NCI-H2081 (cell line): ENCODE measurements at places on chromosomes 7 and 10.

- no peak for DNase-seq
Measured at GRCh38 chr7:2017481-2017891, 215.3 kb downstream of the MAD1L1 start.

- no peak for DNase-seq
Measured at GRCh38 chr10:130512936-130513335, 376.7 kb downstream of the GLRX3 start.

GRCh38 chr10:15719049-15719898 is 448 bp downstream of the ITGA8 start:
- DNase-seq = no peak

DNA sequence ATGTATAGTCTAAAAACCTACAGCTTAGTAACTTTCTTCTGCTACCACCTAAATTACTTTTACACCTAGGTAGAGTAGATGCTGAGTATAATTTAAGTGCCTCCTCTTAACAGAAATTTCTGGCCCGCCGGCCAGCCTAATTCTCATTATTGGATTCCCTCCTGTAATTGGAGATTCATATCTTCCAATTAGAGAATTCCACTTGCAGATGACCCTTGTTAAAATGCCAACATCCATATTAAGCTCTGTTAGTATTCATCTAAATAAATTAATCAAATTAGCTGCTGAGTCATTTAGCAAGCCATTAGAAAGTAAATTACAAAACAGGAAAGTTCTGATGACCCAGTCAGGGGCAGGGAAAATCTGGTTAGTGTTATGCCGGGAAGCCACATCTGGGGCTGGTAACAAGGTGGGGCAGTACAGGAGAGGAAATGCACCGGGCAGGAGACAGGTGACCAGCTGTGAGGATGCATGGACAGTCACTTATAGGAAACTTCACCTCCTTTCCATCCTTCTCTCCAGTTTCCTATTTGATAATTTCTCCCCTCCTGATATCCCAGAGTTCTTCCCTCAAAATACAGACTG is 82.8 kb downstream of the ORC5 start:
- no peak for DNase-seq

DNA sequence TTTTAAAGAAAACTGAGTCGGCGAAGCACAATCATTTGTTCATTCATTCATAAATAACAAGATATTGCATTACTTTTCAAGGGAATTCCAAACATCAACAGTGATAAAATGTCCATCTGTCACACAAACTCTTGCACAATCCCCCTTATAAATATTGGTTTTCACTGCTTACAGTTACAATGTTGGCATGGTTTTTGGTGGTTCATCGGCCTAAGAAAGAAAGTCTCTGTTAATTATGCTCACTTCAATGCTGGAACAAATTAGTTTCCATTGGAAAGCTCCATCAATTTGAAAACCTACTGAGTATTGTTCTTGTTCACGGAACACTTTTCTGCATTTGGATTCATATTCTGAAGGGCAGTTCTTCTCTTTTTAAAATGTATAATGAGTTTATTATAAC is 188.5 kb downstream of the JAZF1 start:
- DNase-seq = no peak

DNA sequence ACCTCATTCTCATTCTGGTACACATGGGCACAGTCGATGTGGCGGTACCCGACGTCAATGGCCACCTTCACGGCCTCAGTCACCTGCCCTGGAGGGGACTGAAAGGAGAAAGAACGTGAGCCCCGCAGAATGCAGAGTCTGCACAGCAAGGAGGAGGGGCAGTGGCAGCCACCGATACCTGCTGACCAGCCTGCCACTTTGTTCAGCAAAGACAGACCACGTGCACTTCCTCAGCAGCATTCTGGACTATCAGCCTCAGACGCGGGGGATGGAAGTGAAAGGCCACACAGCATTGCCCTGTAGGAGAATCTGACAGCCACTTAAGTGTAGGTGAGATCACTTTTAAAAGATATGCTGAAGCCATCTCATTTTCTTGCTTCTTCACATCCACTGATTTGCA is 7.2 kb downstream of the AKR1B1 start:
- DNase-seq = no peak

GRCh38 chr10:47076949-47077361 is 165.7 kb downstream of the PTPN20 start:
- no peak for DNase-seq

DNA sequence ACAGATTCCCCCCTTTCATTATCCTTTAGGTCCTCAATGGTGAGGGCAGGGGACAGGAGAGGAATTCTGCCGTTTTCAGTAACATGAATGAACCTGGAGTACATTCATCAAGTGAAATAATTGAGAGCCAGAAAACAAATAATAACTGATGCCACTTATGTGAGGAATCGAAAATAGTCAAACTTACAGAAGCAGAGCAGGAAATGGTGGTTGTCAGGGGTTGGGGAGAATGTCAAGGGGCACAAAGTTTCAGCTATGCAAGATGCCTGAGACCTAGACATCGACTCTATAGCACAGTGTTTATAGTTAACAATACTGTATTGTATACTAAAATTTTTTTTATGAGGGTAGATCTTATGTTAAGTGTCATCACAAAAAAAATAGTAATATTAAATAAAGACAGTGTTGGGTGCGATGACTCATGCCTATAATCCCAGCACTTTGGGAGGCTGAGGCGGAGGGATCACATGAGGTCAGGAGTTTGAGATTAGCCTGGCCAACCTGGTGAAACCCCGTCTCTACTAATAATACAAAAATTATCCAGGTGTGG is 1219.8 kb downstream of the GATA3 start:
- no peak for DNase-seq

- DNase-seq = peak; percentile 28
Measured at GRCh38 chr10:88389456-88389855, 193.7 kb downstream of the RNLS start.

- DNase-seq = no peak
Measured at GRCh38 chr7:96649981-96650380, 59.7 kb downstream of the SEM1 start.

GRCh38 chr7:152871678-152872060 is 112.1 kb downstream of the ACTR3B start:
- no peak for DNase-seq

GRCh38 chr10:69885379-69886013 is 83.8 kb downstream of the COL13A1 start:
- no peak for DNase-seq

DNA sequence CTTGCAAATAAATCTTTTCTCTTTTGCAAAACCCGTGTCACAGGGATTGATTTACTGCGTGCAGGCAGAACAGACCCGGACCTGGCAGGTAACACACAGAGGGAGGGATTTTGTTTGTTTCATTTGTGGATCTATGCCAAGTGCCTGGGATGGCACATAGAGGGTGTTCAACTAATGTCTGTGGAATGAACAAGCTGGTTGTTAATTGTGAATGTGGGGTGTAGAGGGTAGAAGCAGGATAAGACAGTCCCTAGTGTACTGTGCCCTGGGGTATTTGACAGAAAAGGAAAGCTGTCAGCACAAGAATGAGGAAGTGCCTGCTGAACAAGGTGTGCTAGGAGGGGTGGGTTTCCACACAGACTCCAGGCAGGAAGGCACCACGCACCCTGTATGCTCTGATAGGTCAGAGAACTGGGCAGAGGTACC is 331.8 kb downstream of the CALN1 start:
- DNase-seq = no peak

DNA sequence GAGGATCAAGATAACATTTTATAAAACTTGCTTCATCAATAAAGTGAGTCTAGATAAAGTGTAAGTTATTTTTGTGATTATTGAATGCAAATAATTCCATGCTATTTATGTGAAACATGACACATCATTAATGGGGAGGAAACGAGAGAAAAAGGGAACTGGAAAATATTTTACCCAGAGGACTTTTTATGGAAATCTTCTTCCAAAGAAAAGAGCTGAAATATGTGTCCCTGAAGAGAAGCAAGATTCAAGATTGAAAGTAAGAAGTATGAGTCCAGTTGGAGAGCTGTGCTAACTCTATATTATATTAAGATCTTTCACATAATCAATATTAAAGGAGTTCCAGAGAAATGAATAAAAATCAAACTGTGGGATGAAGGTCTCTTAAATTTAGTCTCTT is 1361.8 kb downstream of the GATA3 start:
- no peak for DNase-seq

DNA sequence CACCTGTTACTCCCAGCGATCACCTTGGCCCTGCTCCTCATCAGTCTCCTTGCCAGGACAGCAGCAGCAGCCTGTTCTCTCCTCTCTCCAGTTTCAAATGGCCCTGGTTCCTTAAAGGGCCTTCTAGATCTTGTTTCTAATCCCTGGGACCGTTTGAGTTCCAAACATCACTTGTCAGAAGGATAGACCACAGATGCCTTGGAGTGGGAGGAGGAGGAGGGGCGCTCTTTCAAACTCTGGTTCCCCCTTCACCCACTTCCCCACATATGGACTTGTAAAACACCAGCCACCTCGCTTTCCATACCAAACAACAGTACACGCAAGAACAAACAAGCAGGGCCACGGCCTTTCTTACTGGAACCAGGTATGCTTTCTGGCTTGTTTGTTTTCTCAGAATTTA is 104.8 kb downstream of the PLXNA4 start:
- DNase-seq = no peak

DNA sequence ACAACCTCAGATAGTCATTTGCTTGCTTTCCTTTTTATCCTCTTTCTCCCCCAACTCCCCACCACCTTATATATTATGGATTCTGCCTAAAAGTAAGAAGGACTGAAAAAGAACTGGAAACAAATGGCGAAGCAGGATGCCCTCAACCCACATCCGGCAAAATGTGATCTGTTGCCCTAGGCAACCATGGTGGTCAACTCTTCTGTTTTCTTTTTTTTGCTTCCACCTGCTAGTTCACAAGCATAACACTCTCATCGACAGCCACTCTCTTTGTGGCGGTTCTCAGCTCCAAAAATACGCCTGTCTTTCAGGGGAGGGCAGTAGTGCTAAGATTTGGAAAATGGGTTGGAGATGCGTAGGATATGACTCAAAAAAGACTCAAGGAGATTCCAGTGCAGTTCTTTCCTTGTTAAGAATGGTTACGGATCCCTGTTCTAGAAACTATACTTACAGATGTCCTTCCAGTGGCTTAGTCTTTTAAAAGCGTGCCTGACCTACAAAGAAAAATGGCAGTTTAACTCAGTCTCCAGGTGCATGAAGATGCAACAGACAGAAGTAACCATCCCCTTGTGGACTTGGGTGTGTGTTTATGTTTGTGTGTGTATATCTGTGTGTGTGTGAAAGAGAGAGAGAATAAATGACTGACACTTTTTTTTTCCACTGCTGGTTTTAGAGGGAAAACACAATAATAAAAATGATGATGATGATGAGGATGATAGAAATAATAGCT is 10.7 kb downstream of the APBB1IP start:
- no peak for DNase-seq

DNA sequence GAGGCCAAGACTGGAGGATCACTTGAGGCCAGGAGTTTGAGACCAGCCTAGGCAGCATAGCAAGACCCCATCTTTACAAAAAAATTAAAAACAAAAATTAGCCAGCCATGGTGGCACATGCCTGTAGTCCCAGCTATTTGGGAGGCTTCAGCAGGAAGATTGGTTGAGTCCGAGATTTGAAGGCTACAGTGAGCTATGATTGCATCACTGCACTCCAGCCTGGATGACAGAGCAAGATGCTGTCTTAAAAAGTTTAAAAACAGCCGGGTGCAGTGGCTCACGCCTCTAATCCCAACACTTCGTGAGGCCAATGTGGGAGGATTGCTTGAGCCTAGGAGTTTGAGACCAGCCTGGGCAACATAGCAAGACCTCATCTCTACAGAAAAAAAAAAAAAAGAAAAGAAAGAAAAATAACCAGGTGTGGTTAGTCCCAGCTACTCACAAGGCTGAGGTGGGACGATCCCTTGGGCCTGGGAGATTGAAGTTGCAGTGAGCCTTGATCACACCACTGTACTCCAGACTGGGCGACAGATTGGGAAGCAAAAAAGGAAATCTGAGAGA is 44.7 kb downstream of the ZAN start:
- DNase-seq = no peak

DNA sequence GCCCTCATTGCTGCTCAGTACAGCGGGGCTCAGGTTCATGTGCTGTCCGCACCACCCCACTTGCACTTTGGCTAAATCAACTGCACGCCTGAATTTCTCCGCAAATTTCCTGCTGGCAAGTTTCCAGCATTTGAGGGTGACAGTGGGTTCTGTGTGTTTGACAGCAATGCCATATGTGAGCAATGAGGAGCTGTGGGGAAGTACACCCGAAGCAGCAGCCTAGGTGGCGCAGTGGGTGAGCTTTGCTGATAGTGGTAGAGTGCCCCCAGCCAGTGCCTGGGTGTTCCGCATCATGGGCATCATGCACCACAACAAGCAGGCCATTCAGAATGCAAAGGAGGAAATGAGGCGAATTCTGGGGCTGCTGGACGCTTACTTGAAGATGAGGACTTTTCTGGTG is 103.9 kb upstream of the POT1 start:
- DNase-seq = peak; percentile 77

DNA sequence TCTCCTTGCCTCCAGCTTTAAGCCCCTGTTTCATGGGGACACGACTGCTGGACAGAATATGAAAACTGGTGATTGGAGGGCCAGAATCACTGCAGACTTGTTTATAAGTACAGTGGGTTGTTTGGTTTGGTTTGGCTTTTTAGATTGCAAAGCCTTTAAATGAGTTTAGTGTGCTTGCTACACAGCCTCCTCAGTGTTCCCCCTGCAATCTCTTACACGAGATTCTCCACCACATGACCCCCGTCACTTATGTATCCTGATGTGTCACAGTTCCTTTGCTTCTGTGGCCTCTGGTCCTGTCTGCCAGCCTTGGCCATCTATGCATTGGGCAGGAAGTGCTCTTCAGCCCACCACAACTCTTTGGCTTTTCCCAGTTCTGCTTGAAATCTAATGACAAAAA is 103.7 kb upstream of the ANKRD1 start:
- no peak for DNase-seq

DNA sequence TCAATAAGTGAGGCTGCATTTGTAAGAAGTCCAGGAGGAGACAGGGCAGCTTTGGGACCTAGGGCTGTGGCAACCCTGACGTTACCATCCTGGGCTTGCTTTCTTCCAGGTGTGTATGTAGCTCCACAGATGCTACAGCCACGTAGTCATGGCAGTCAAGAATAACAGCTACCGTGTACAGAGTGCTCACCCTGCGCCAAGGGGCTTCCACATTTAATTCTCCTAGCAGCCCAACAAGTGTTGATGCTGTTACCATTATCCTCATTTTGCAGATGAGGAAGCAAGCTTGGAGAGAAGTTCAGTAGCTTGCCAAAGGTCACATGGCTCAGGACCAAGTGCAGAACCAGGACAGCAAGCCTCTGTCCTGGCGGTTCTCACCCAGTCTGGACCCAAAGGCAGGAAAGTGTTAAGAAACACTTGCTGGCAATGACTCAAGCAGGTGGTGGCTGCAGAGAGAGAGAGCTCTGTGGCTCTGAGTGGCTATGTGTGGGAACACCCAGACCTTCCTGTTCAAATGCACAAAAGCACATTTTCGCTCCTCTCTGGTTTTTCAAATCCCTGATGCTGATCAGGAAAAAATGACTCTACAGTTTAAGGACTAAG is 89.8 kb downstream of the CREM start:
- no peak for DNase-seq

DNA sequence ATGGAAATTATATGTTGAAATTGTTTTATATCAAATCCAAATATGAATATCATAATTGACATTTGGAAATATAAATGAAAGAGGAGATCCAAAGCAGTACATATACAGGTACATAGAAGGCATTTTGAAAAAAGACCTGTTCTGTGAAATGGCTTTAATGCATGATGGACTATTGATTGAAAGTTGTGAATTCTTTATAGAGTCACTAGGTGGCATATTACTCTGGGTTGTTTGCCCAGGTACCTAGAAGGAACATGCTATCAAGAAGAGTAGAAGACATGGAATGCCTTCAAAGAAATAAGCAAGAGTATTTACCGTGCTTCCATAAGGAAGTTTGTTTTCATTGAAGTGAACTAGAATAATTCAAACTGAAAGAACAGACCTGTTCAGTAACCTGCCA is 160.0 kb upstream of the ANK3 start:
- peak; percentile 14 for DNase-seq
